ENCODE measurements at places on chromosomes 5 and 9. TPM values are rescaled to one million over a fixed set of nuclear protein-coding genes. Genes with fewer than 3 reads are reported as not detected.

DNA sequence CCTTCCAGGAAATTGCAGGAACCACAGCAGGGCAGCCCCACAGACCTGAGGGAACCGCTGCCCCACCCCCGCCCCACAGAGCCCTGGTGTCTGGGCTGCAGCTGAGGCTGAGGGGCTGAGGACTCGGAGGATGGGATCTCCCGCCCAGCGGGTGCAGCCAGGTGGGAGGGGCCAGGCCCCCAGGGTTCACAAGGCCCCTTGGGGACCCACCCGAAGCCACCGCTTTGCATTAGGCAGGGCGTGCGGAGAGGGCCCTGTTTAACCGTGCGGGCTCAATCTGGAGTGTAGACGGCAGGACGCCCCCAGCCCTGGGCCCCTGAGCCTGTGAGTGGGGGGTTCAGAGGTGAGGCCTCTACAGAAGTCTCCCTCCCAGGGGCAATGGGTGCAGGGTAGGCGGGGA is 10.8 kb downstream of the NOTCH1 start:
- DNase-seq: no peak

GRCh38 chr5:178282391-178282790 is 49.8 kb upstream of the PHYKPL start:
- peak; percentile 10 for DNase-seq

- DNase-seq: no peak
Measured at GRCh38 chr5:75847561-75848021, 130.4 kb upstream of the POC5 start.

CD74 gene
- total RNA-seq: 284 TPM

- no peak for DNase-seq
Measured at GRCh38 chr5:146084376-146084775, 21.0 kb downstream of the PLAC8L1 start.

DNA sequence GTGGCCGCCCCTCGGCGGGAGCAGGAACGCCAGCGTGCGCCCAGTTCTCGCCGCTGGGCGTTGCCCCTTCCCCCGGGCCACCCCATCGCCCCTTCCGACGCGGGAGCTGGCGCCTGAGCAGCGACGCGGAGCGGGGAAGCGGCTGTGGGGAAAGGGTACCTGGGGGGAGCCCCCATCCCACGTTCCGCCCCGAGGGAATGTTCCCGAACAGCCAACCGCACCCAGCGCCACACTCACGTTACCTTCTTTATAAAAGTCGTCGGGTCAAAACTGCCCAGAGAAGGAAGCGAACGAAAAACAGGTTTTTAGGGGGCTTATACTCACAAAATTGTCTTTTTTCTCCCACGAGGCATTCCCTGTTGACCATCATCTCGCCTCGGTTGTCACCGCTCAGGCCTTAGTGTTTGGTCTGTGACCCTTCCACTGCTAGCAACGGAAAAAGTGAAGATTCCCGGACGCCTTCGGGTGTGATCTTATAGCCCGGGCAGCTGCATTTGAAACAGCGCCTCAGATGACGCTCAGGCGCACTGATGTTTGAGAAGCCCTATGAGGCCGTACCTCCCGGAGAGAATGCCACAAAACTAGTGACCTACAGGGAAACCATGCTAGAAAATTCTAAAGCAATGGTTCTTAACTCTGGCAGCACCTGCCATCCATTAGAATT is 475 bp upstream of the GOLM1 start:
- peak; percentile 78 for DNase-seq

DNA sequence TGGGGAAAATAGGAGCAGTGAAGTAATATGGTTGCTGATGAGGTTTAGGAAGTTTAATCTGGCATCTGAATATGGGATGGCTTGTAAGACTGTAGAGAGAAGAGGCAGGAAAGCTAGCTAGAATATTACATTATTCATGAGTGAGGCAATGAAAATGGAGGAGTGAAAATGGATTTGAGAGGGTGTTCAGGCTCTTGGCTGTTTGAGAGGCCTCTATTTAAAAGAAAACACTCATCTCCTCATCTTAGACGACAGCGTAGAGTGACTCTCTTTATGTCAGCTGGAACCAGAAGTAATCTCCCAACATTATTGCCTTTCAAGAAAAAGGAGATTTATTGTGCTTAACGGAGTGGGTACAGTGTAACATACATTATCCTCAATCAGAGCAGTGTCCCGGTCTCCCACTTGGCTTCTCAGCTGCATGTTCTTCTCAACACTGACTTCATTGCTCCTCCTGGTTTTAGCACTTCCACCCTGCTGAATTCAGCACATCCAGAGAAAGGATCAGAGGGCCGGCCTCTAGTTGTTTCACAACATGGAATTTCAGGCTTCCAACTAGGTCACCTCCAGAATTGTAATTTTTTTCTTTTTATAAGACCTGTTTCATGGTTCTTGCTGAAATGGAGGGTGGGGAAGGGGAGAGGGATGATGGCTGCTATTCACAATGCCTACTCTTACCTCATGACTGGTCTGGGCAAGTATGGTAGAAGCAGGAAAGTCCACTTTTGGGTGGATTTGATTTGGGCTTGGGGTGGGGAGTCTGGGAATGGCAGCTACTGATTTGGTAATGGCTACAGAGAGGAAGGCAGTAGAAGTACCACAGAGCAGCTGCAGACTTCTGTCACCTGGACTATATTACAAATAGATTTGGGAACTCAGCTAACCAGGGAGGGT is 52.9 kb upstream of the KIAA1958 start:
- DNase-seq: no peak

DNA sequence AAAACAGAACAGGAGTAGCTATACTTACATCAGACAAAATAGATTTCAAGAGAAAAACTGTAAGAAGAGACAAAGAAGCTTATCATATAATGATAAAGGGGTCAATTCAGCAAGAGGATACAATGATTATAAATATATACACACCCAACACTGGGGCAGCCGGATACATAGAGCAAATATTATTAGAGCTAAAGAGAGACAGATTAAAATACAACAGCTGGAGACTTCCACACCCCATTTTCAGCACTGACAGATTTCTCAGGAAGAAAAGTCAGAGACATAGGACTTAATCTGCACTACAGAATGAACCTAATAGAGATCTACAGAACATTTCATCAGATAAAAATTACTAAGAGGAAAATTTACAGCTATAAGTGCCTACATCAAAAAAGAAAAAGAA is 35.7 kb downstream of the OXCT1 start:
- no peak for DNase-seq

RNF20 gene
- total RNA-seq: 37.8 TPM
